ENCODE measurements at places on chromosomes 11 and 22.

GRCh38 chr11:126109941-126110731 lies 47.5 kb upstream of the CDON start:
- no peak for DNase-seq

DNA sequence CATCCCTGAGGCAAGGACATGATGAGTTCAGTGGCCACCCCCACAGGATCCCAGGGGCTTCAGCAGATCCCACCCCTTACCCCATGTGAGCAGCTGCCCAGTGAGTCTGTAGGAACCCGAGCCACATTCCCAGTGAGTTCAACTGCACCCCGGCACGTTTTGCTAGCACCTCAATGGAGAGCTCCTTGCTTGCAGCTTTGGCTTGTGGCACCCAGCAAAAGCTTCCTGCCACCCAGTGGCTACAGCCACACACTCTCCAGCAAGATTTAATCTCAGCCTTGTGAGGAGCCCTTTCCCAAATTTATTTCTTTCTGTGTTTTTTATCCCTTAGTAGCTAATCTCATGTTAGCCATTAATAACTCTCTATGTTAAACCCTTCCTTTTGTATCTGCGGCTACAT lies 4.0 kb downstream of the SAA1 start:
- no peak for DNase-seq

GRCh38 chr11:4704054-4704789 lies at the start of gene MMP26:
TSS of gene MMP26 (plus strand) at chr11:4704784.
- no peak for DNase-seq

DNA sequence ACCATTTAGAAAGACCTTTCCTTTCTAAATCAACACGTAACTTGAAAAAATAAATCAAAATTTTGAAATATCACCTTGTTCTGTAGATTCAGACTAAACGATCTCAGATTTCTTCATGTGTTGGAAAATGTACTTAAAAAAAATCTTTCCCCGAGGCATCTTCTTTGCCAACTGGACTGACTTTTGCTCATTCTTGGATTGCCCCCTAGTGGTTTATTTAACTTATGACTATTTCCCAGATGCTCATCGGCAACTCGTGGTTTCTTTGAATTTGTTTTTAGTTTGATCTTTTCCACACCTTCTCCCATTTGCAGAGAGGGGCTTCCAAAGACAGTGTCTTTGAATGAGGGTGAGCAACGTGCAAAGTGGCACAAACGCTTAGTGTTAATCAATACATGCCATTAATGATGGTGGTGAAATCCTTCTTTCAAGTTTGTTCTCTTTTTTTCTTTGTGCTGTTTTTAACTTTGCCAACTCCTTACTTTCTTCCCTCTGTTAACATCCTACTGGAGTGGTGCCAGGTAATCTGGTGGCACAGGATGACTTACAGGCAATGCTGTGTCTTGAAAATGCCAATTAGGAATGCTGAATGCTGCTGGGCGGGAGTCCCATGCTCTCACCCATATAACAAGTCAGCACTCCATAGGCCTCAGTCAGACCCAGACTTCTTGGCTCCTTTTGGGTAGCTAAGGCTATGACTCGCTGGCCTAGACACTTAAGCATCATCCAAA lies 18.3 kb downstream of the PRSS23 start:
- no peak for DNase-seq

DNA sequence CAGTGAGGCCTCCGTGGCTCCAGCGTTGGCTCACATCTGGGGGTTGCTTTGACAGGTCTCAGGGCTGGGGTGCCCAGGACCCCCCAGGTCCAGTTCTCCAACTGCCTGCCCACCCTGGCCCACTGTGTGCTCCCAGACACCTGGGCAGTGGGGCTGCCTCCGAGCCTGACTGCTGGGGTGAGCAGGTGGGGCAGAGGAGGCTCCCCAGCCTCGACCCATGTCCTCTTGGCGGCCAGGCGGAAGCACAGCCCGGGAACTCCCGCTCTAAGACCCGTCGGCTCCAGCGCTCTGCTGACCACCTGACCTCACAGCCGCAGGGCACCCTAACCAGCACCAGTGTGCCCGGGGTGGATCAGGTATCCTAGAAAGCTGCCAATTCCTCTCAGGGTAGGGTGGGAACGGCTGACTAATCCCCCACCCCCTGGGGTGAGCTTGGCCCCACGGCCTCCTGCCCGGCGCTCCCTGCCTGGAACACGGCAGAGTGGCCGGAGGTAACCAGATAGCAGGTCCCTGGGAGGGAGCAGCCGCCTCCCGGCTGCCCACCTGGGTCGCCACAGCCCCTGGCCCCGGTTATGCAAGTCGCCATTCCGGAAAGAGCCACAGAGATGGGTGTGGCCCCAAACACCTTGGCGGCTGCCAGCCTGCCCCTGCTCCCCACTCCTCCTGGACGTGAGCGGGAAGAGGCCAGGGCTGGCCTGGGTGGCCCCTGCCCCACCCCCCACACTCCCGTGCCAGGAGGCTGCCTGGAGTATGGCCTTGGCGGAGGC lies 19.2 kb upstream of the MUC5B start:
- DNase-seq = no peak

DNA sequence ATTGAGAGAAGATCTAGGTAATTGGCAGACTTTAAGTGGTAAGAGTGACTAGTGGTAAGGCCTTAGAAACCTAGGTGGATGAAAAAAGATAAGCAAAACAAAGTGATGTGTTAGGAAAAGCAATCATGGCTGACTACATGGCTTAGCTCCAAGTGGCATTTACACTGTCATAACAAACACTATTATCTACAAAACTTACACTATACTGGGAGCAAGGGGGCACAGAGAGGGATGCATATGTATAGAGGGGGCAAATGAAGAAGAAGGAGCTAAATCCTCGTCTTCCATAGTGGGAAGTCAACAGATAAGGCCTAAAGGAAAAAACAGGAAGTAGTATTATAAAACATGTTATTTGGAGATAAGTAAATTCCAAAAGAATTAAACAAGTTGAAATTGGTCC lies 32.5 kb downstream of the ADORA2A start:
- no peak for DNase-seq

DNA sequence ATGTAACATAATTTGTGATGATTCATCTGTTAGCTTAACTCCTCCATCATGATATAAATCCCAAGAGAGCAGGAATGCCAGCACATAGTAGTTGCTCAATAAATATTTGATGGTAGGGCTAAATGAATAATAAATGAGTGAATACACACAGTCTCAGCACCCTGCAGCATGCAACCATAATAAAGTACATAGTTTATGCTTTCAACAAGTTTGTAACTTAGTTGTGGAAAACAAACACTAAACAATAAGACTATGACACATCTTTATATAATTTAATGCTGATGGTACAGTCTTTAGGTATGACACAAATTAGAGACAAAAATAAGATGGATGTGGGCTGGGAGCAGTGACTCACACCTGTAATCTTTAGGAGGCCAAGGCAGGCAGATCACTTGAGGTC lies 3.8 kb downstream of the ALKBH8 start:
- no peak for DNase-seq

DNA sequence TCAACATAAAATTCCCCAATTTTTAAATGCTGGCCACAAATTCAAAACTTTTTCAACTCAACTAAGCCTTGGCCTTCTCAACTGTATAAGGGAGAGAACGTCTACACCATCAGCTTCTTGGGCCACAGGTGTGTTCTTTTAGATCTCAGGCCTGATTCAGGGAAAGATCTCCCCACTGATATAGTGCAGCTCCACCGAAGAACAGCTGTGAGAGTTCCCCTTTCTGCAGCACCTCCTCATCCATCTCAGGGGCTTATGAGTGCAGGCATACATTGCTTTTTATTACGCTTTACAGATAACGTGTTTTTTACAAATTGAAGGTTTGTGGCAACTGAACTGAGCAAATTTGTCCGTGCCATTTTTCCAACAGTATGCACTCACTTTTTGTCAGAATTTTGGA lies 8.0 kb upstream of the CD82 start:
- DNase-seq = no peak

- DNase-seq = no peak
Observed at GRCh38 chr11:81870066-81870412, 863.6 kb downstream of the FAM181B start.

GRCh38 chr11:702462-703461 lies 3.3 kb upstream of the EPS8L2 start:
- DNase-seq = no peak

DNA sequence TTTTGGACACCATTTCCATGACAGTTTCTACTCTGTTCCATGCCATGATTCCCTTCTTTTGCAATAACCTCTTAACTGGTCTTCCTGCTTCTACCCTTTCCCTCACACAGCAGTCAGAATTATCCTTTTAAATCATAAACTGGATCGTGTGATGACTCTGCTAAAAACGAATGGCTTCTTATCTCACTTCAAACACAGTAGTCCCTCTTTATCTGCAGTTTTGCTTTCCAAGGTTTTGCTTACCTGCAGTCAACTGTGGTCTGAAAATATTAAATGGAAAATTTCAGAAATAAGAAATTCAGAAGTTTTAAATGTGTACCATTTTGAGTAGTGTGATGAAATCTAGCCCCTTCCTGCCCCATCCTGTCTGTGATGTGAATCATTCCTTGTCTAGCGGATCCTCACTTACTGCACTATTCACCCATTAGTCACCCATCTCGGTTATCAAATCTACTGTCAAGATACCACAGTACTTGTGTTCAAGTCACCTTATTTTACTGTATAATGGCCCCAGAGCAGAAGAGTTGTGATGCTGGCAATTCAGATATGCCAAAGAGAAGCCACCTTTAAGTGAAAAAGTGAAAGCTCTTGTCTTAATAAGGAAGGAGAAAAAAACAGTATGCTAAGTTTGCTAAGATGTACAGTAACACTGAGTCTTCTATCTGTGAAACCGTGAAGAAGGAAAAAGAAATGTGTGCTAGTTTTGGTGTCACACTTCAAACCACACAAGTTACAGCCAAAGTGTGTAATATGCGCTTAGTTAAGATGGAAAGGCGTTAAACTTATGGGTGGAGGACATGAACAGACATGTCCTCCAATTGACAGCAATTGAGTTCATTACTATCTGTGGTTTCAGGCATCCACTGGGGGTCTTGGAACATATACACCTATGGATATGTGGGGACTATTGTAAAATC lies 283.0 kb downstream of the DDX10 start:
- DNase-seq = no peak

DNA sequence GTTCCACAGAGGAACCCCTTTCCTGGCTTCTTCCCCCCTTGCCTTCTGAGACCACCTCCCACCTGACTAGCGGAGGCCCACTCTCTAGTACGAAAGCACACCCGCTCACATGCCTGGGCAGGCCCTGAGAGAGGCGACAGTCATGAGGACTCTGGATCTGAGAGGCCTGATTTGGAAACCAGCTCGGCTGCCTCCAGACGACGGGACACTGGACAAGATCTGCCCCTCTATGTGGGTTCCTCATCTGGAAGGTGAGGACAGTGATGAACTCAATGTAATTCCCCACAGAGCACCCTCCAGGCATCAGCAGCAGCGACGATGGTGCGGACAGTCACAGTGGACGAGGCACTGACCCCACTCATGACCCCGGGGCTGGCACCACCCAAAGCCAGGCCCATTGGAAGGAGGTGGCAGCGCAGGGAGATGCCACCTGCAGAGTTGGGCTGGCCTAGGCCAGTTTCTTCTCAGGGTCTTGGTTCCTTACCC lies 7.5 kb downstream of the SULT4A1 start:
- no peak for DNase-seq

DNA sequence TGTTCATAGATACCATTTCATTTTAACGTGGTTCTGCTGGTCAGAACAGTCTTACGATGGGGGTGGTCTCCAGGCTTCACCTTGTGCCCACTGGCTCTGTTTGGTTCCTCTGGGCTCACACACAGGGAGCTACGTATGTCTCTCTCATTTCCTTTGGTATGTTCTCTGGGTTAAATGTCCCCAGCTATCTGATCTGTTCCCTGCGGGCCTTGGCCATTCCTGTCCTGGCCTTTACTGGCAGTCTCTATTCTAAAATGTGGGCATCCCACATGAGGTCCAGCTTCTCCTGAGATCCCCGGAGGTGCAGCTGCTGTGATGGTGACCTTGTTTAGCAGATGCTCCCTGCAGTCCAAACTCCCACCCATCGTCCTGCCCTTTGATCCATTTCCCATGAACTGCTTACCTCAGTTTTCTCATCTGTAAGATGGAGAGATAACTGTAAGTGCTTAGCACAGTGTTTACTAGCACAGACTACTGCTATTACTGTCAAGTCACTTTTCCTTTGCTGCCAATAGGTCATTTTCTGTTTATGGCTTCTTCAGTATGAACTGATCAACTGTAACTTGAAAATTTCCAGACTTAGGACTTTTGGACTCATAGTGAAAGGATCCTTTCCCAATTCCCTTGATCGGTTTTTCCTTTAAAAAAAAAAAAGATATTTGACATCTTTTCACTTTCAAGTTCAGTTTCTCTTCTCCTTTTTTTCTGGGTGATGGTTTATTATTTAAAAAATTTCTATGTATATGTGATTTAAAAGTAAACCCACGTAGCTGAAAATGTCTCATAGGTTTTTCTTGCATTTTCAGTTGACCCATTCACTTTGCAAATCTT lies 92.9 kb downstream of the PTPRJ start:
- DNase-seq = no peak

DNA sequence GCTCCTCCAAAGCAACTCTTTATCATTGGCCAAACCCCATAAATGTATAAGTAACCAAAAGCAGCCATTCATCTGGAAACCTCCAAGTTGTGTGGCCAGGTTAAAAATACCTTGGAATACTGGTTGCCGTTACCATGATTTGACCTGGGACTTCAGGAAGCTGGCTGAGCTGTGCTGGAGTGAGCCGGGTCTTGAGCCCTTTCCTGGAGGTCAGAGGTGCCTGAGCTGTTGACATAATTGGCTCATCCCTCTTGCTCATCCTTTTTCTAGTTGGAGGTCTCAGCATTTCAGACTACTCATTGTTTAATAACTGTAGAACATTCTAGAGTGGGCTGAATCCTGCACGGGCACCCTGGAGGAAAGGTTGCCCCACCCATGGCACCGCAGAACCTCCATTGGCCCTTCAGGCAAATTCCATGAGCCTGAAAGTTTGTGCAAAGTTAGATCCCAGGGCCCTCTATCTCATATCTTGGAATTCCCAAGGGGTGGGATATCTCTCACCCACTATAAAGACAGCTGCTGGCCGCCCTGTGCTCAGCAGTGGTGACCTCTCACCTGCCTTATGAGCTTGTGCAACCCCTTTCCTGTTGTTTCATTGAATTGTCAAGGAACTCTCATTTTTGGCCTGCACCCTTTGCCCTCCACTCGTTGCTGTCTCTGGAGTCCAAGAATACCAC lies 77.0 kb downstream of the C22orf31 start:
- no peak for DNase-seq

- no peak for DNase-seq
Observed at GRCh38 chr11:96538104-96538503, 148.3 kb downstream of the JRKL start.
